ENCODE measurements at places on chromosomes 4 and X. TPM values are rescaled to one million over a fixed set of nuclear protein-coding genes. Genes with fewer than 3 reads are reported as not detected.

Gene MAGEC2
- total RNA-seq = not detected

Gene PTTG2
- total RNA-seq = not detected

Gene FRG2
- total RNA-seq = not detected

Gene APBB2
- total RNA-seq = 41.4 TPM

Gene FGFBP2
- not detected for total RNA-seq

Gene HAND2
- total RNA-seq = not detected

Gene CENPVL2
- total RNA-seq = not detected

Gene TMEM271
- not detected for total RNA-seq

Gene MAGEC1
- total RNA-seq = not detected

Gene IL2RG
- 0.36 TPM for total RNA-seq

Gene CXCL3
- 3.3 TPM for total RNA-seq

Gene SH3RF1
- 19.9 TPM for total RNA-seq

Gene SERTM2
- not detected for total RNA-seq

Gene RTL3
- total RNA-seq = not detected

Gene VCX
- not detected for total RNA-seq

Gene GAGE12H
- total RNA-seq = not detected

Gene KCND1
- 0.93 TPM for total RNA-seq

Gene ERAS
- not detected for total RNA-seq

Gene HCFC1
- total RNA-seq = 8.9 TPM

Gene C4orf51
- not detected for total RNA-seq

Gene TAF7L
- total RNA-seq = under 0.01 TPM

Gene TBL1X
- total RNA-seq = 20.8 TPM

Gene CSAG1
- total RNA-seq = not detected

Gene SPIN2A
- under 0.01 TPM for total RNA-seq

Gene TTC29
- total RNA-seq = not detected

Gene ETNPPL
- total RNA-seq = not detected

Gene TLR10
- total RNA-seq = under 0.01 TPM

Gene FGFRL1
- 25.3 TPM for total RNA-seq

Gene DCHS2
- under 0.01 TPM for total RNA-seq

Gene DCAF4L1
- 0.36 TPM for total RNA-seq

Gene EXOC1L
- total RNA-seq = not detected

Gene NLGN4X
- 0.50 TPM for total RNA-seq

Gene GAGE1
- total RNA-seq = not detected

Gene PCSK1N
- total RNA-seq = under 0.01 TPM

Gene FOXP3
- 0.14 TPM for total RNA-seq

Gene RHOXF2B
- total RNA-seq = not detected

Gene HTR2C
- not detected for total RNA-seq

Gene CABS1
- total RNA-seq = not detected

Gene EGF
- total RNA-seq = 2.7 TPM

Gene HPSE
- 0.43 TPM for total RNA-seq

Gene SPARCL1
- total RNA-seq = not detected

Gene MAP7D2
- 0.64 TPM for total RNA-seq

Gene SSX2
- not detected for total RNA-seq

Gene HPF1
- total RNA-seq = 13.0 TPM

Gene HTRA3
- 0.14 TPM for total RNA-seq

Gene LAMP2
- total RNA-seq = 152 TPM

Gene BMX
- not detected for total RNA-seq

Gene MAPK10
- total RNA-seq = 7.9 TPM

Gene STK32B
- total RNA-seq = under 0.01 TPM

Gene NLRP2B
- not detected for total RNA-seq

Gene MAGEE1
- total RNA-seq = 0.34 TPM

Gene CXXC4
- 0.43 TPM for total RNA-seq

Gene EGFL6
- total RNA-seq = 1.00 TPM

Gene ANK2
- total RNA-seq = 8.8 TPM

Measured in nasal cavity respiratory epithelium epithelial cell of viscerocranial mucosa (primary cell).